ENCODE measurements at places on chromosomes 3 and 15.
A peak's percentile ranks its signal among the peaks of the same experiment; 100 is the strongest.

DNA sequence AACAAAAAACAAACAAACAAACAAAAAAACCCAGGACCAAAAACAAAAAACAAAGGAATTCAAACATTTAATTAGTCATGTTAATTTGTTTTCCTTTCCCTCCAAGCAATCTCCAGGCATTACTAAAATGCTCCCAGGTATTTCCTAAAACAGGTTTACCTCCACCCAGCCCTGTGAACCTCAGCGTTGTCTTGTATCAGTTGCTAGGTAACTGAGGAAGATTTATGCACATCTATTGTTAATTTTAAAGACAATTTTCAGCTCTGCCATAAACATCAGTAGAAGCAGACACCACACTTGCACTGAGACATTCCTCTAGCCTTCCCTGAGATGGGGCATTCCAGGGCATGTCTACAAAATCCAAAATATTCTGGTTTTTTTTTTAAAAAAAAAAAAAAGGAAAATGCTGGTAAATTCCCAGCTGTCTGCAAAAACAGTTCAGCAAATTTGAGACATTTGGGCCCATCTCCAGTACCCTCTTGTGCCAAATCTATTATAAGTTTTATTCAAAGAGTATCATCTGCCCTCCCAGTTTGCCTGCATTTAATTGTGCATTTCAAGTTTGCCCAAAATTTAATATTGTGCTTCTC, 227.6 kb downstream of the ADAMTS9 start:
- no peak for DNase-seq

DNA sequence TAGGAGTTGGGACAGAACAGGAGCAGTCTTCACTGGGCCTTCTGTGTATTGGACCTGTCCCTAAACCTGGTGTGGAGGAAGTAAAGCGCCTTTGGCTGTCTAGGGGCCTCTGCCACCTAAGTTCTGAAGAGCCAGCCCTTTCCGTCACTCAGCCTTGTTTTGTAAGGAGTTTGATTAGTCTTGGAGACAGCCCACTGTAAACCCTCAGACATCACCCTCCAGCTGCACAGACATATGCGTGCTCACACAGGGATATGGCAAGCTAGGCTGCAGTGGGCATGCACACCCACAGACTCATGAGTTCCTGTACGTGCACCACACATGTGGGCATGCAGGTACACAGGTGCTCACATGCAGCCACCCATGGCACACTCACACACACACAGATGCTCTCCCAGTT, 5.2 kb downstream of the PRKCD start:
- DNase-seq: no peak

- peak; percentile 48 for DNase-seq
These were observed 278.5 kb downstream of the PLOD2 start for GRCh38 chr3:145882436-145882835.

DNA sequence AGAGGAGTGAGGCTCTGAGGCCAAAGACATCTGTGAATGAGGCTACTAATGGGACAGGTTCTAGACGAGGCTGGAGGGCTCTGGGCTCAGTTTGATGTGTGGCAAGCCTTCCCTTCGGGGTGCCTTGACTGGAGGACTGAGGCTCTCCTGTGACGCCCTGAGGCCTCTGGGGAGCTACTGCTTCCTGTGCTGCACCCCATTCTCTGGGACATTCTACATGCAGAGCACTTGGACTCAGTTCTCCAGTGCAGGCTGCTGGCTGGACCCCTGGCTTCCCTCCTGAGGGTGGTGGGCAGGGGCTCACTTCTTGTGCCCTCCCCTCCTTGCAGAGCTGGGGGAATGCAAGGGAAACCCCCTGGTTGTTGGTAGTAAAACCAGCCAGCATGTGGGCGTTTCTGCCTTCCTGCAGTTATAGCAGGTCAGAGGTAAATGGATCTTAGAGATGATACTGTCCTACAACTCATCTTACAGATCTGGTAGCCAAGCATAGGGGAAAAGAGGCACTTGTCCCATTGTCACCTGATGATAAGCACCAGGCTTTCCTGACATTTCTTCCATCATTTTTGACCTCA, 133.3 kb downstream of the CHDH start:
- DNase-seq: no peak

- DNase-seq: peak; percentile 32
These were observed 10.2 kb upstream of the DLG1 start for GRCh38 chr3:197308591-197308990.

DNA sequence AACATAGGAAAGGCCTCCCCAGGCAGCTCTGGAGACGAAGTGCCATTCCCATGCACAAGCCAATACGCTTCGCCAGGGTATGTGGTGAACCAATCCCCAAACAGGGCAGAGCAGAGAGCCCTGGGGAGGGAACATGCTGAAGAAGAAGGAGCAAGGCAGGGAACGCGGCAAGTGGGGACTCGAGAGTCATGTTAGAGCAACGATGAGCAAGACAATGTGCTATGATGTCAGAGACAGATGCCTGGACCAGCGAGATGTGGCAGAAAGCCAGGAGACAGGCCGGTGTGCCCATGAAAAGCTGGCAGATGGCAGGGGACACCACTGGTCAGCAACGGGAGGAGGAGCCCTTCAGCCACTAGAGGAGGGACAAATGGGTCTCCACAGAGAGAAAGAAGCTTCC, 39.6 kb downstream of the NIPA2 start:
- DNase-seq: no peak

DNA sequence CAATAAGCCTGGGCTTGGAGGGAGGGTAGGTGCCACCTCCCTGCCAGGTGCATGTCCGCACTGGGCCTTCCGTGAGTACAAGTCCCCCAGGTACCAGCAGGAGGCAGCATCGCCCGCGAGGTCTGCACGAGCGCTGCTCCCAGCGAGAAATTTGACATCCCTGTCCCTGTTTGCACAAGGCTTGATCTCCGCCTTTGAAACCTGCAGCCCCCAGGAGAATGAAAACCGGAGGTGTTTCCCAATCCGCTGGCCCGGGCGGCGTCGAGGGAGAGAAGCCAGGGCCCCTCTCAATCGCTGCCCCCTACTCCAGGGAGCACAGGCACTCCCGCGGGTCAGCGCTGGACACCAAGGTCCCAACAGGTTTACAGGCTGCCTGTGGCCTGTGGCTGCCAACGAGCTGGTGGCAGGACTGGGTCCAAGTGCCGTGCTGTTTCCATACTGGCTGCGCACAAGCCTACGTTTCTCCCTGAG, 961 bp downstream of the HAPLN3 start:
- DNase-seq: peak; percentile 58

DNA sequence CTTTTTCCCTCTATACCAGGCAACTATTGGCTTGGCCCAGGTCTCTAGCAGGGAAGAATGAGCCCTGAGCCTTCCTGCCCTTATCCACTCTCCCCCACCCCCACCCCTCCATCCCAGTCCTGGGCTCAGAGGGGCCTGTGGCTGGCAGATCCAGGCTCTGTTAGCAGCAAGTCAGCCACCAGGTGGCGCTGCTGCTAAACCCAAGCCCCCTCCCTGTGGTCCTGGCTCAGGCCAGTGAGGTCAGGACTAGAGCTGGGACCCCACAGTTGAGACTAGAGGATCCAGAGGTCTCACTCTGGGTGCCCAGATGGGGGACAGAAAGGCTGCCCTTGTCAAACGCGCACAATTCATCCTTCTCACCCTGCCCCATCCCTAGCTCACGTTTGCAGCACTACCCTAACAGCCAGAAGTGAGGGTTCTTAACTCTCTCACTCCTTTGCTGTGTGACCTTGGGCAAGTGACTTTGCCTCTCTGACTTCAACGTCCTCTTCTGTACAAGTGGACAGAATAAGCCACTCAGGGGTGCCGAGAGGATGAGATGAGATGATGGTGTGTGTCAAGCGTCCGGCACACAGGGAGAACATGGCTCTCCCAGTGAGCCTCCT, 46.8 kb upstream of the SLC6A1 start:
- DNase-seq: peak; percentile 33

- no peak for DNase-seq
These were observed 209.0 kb downstream of the GAP43 start for GRCh38 chr3:115832265-115832664.

DNA sequence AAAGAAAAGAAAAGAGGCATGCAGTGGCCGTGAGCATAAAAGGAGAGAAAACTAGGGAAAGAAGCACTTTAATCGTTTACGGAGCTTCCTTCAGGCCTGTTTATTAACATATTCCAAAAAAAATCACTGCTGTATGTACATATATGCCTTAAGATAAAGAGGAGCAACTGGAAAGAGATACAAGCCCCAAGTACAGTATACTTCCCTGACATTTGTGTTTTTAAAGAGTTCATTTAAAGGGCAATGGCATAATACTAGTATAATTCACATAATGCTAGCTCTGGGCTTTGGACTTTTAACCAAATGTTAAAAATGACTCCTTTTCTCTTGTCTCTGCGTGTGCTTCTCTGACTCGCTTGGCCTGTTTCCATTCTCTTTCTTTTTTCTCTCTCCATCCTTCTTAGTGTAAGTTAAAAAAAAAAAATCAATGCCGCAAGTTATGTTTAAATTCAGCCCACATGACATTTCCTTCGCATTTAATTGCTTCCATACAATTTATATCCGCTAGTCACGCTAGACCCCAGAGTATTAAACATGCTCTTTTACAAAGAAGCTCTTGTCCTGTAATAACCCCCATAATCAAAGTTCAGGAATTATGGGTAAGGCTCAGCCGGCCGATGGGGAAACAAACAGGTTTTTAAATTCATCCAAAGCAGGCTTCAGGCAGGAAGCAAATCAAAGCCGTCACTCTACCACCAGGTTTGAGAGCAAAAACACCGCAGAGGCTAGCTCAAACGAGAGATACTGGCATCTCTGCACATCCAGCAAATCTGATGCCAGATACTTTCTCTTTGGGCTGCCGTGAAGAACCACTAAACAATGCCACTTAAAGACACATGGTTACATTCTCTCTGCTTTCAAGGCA, 19.4 kb downstream of the WWTR1 start:
- DNase-seq: peak; percentile 48

DNA sequence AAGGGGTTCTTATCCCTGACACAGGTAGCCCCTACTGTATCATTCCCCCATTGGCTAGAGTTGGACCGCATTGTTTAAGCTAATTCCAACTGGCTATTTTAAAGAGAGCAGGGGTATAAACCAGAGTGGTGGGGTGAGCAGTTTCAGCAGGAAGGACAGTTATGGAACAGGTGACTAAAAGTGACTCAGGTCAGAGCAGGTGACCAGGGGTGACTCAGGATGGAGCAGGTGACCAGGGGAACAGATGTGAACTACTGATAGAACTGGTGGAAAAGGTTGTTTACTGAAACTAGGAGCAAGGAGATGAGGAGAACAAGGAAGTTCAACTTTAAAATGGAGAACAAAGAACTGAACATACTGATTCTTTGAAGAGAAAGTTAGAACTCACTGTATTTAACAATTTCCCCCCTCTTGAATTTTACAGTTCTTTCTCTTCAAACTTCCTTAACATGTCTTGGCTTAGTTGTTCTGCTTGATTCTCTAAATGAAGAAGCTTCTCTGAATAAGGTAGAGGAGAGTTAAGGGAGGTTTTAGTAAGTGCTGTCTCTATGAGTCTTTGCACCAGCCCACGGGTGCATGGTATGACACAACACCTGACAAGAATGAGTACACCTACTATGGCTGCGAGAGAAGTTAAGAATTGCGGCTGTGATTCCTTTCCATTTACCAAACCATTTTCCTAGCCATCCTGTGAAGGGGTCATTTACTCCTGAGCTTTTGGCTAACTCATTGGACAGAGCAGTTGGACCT, 83.4 kb upstream of the WNT7A start:
- DNase-seq: peak; percentile 26

GRCh38 chr3:143825513-143825912, 22.8 kb downstream of the SLC9A9 start:
- DNase-seq: no peak

DNA sequence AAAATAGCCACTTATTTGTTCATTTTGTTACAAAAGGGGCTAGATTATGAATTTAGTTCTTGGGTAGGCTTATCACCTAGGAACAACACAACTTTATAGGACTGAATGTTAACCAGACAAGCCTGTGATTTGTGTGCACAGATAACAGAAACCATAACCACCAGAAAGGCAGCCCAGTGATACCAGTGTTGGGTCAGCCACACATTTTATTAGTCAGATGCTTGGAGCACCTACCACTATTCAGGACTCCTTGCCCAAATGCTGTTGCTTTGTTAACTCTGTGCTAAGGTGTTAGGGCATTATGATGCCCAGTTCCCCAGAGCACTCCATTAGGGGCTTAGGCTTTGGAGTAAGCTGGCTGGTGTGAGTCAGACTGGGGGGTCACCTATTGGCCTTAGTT, 22.5 kb downstream of the PLCL2 start:
- no peak for DNase-seq

DNA sequence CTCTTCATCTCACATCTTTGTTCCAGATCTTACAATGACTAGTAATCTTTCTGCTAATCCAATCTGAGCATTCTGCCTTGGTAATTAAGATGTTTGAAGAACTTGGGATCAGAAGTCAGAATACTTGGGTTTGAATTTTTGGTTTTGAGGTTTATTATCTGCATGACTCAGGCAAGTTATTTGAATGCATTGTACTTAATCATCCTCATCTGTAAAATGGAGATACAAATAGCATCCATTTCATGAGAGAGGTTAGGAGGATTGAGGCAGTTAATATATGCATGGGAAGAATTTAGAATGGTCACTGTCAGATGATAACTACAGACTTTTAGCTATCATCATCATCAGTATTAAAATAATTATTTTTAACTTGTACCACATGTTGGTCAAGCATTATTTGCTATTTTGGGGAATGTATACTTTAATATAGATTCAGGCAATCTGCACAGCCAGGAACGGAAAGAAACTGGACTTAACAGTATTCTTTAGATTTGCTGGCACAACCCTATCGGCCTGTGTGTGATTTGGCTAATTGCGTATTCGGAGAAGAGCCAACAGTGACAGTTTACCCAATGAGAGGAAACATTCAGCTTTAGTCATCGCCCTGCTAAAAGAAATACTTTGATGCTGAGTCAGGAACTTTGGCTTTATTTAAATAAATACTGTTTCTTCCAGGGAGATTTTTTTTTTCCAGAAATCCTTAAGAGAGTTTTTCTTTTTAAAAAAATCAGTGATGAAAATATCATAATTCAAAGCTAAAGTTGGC, 600.0 kb downstream of the ROBO1 start:
- peak; percentile 25 for DNase-seq

DNA sequence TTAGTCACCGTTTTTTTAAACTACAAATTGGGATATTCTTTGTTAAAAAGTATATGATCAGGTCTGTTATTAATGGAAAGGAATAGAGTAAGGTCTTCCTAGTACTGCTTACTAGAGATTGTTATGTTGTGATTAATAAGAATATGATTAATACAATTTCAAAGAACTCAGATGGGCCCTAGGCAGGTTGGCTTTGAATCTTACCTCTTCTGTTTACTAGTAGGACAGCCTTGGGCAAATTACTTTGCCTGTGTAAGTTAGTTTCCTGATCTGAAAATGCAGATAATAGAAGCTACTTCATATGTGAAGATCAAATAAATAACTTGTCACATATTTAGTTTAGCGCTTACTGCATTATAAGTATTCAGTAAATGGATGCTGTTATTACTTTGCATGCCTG, 6.9 kb downstream of the GFM1 start:
- no peak for DNase-seq
